RKO (cell line): ENCODE measurements at places on chromosomes 3 and 15.

- DNase-seq = no peak
These were observed 107.4 kb upstream of the GRM7 start for GRCh38 chr3:6753536-6753935.

DNA sequence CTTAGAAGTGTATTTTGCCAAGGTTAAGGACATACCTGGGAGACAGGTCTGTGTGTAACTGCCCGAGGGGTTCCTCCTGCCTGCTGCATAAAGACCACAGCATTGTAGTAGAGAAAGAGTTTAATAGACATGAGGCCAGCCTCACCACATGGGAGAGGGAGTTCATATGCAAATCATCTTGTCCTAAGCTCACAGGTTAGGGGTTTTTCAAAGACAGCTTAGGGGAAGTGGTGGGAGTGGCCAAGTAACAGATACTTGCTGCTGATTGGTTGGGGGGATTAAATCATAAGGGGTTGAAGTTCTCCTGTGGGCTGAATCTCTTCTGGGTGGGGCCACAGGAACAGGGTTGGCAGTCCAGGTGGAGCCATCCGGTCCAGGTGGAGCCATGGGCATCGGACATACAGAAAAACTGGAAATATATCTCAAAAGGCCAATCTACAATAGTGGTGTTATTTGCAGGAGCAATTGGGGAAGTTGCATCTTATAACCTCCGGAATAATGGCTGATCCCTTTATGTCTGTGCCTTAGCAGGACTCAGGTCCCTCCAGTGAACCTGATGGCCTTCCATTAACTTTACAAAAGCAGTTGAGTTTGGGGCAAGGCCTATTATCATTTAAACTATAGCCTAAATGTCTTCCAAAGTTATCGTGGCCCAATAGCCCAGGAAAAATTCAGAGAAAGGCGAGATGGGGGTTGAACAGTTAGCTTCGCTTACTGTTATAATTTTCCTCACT is 86.0 kb upstream of the MFGE8 start:
- no peak for DNase-seq

DNA sequence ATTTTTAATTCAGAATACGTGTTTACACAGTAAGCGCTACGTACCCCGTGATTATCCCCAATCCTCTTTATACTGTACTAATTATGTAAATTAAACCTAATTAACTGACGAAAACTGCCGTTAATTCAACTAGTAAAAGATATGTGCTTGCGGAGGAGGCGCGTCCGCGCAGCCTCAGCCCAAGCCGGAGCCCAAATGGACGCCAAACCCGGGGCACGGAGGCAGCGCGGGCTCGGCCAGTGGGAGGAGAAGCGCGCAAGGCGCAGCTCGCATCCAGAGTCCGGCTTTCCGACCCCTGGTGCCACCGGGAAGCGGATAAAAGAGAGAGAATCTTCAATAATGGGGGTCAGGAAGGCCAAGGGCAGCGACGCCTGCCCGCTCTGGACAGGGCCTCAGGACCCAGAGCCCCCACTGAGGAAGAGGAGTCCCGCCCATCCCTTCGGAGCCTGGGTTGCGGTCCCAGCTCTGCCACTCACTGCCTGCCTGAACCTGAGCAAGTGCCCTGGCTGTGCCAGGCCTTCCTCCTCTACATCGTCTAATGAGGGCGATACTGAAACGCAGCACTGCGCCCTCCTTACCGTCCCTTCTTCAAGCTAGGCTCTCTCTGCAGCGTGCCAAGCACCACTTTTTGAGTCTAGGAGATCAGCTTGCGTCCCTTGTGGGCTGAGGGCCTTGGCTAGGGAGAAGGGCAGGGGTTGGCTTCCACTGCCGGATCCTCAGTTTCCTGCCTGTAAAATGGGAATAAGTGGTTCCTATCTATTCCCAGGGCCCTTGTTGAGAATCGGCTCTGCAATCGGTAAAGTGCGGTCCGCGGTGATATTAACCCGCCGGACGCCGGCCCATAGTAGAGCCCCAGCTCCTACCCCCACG is 5.0 kb upstream of the SKOR1 start:
- DNase-seq = no peak

- no peak for DNase-seq
These were observed 1.9 kb downstream of the CHST2 start for GRCh38 chr3:143121241-143122088.

DNA sequence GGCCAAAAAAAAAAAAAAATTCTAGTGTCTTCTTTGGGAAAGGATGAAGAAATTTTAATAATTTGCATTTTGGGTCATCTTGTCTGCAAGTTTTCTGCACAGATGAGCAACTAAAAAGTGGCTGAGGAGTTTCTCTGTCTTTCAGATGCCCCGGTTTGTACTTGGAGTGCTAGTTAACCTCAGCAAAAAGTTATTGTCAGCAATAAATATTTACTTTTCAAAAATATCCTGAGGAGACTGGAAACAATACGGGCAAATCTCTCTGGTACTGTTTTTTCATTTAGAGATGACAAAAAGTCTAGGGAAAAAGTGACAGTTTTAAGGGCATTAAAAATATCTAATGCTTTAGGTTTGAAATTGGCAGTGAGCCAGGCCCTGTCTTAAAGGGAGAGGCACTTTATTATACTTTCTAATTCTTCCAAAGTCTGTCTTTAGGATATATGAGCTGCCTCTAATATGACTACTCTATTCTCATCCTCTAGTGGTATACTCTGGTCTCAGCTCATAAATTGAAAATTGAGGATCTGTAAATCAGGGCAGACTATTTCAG is 436.0 kb upstream of the NR2F2 start:
- DNase-seq = no peak

DNA sequence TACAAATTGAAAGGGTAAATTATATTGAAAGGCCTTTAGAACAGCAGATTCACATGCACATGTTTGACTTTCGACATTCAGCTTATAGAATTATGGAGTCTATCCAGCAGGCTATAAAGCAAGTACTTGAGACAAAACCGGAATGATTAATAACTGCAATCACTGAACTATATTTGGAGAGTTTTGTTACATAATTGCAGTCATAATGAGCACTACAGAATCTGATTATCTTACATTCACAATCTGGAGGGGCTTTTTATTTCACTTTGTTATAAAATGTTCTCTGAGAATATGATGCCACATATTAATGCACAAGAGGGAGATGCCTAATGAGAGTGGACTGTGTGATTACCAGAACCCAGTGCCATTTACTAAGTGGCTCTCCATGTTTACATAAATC is 64.3 kb downstream of the NSUN3 start:
- no peak for DNase-seq

DNA sequence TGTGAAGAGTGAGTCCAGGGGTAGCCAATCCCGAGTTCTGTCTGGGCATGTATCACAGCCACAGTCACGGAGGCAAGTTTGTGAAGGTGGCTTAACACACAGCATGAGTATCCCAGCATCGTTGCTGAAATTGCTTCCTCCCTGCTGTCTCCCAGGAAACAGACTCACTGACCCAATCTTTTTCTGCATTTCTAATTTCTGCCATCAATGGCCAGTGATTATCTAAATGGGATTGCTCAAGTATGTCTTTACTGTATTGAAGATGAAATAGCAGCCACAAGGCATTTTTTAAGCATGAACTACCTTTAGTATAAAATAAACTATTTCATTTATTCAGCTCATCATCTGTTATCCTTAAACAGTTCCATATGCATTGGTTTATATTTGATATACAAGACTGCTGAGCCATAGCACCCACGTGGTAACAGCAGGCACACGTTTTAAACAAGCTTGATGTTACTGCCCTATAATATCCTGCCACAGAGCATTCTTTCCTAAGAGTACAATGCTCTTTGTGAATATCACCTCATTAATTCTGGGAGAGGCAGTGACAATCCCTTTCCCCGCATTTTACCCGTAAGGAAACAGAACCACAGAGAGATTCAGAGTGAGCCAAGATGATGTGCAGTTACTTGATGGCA is 276.6 kb upstream of the THBS1 start:
- no peak for DNase-seq

DNA sequence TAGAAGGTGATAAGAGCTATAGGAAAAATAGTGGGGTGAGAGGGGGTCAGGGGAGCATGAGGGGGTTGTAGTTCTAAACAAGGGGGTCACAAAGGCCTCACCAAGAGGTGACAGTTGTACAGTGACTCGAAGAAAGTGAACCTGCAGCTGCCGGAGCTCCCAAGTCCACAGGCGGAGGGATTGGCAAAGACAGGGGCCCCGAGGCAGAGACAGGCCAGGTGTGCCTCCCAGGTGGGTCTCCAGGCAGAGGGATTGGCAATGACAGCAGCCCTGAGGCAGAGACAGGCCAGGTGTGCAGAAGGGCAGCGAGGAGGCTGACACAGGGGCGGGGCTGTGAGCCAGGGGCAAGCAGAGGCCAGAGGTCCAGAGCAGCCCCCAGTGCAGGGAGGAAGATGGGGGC is 63.7 kb downstream of the DNAJB8 start:
- DNase-seq = no peak
